CD4-positive, alpha-beta T cell treated with Interleukin-4 for 1 hour (primary cell): ENCODE measurements at places on chromosomes 16 and 17.
A peak's percentile ranks its signal among the peaks of the same experiment; 100 is the strongest.

DNA sequence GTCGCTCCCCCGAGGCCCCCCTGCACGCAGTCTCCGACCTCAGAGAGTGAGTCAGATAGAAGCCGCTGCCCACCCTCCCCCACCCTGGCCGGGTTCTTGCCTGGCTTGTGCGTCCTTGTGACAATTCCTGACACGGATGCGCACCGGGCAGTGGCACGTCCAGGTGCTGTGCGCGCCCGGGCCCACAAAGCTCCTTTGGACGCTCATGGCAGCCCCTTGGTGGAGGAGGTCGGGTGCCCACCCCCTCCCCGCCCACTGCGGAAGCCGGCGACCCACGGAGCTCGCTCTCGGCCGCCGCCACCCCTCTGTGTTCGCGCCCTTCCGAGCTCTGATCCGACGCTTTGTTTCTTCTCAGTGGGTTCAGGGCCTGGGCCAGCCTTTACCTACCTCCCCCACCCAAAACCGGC, 662 bp upstream of the TUBB3 start:
- no peak for DNase-seq

GRCh38 chr17:330993-331701, 21.5 kb downstream of the RPH3AL start:
- DNase-seq, result peak; percentile 33

DNA sequence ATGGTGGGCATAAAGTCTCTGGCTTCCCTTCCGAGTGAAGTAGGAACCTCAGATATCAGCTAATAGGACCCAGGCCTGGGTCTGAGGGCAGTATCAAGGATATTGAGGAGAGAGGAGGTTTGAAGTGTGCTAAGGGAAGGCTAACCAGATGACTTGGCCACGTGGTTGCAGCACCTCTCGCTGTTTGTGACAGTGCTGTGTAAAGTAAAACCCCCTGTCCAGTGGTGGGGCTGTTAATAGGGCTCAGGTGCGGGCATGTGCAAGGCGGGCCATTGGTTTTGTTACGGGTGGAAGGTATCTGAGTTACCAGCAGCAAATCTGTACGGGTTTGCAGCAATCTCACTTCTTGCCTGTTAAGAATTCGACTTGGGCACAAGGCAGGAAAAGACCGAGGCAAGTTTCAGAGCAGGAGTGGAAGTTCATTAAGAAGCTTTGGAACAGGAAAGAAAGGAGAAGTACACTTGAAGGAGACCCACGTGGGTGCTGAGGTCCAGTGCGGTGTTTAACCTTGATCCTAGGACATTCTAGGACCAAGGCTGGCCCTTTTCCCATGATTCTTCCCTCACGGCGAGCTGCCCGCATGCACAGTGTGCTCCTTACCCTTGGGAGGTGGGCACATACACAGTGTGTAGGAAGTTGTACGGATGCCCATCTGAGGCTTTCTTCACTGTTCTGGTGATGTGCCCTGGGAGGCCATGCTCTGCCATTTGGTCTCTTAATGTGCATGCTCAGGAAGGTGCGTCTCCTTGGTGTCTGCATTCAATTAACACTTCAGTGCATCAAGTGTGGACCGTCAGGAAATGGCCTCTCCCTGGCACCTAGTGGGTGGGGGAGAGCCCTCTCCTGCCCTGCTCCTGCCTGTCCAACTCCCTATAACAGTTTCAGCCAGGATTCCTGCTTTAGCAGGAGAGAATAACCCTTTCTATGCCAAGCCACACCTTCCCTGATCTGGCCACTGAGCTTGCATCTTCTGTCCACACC, 20.3 kb downstream of the SGF29 start:
- DNase-seq, result no peak

- no peak for DNase-seq
These were observed 45.3 kb downstream of the JPH3 start for GRCh38 chr16:87647431-87648185.

DNA sequence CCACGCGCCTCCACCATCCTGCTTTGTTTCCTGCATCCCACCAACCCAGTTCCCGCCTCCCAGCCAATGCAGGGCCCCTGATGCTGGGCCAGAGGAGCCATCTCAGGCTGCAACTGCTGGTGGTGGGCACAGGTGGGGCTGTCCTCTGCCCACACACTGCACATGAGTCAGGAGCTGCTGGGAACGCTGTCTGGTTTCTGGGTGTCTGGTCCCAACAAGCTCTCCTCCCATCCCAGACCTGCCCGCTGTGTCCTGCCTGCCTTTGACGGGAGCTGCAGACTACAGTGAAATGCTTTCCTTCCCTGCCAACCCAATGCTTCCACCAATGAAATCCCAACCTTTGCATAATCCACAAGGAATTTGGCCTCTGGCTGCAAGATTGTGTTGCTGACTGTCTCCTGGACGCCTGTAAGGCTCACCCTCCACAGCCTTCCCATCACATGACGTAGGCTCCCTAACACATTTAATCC, 98.9 kb downstream of the N4BP1 start:
- DNase-seq, result no peak

DNA sequence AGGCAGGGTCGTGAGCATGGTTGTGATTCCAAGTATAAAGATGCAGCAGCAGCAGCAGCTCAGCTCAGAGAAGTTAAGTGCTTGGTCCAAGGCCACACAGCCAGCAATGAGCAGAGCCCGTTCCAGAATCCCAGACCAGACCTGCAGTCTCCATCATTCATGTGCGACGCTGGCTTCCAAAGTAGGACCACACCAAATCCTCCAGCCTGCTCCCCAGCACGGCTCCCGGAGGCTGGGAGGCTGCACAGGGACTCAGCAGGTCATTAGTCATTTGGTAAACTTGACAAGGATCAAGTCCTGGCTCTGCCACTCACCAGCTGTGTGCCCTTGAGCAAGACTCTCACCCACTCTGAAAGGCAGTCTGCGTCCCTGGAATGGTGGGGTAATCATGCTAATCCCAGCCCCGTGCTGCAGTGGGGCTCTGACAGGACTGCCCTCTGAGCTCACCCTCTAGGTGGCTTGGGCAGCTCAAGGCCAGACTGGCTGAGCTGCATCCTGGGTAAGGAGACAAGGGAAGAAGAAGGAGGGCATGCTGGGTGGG, 95.1 kb upstream of the TMEM132E start:
- no peak for DNase-seq

DNA sequence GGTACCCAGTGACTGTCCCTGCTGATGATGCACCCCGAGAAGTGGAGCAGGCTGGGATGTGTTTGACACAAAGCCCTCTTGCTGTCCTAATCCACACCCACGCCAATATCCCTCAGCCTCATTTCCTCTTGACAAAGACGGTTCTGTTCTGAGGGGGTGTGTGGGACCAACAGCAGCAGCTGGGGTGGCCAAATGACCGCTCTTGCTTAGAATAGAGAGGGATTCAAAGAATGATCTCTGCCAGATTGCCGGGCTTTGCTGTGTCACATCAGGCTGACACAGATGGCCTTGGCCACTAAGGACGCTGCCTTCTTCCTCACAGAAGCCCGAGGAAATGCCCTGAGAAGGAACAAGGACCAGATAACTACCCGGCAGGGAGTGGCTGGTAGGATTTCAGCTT, 250.7 kb downstream of the NTN1 start:
- no peak for DNase-seq

GRCh38 chr16:4232541-4233386, 9.1 kb downstream of the SRL start:
- DNase-seq, result no peak

DNA sequence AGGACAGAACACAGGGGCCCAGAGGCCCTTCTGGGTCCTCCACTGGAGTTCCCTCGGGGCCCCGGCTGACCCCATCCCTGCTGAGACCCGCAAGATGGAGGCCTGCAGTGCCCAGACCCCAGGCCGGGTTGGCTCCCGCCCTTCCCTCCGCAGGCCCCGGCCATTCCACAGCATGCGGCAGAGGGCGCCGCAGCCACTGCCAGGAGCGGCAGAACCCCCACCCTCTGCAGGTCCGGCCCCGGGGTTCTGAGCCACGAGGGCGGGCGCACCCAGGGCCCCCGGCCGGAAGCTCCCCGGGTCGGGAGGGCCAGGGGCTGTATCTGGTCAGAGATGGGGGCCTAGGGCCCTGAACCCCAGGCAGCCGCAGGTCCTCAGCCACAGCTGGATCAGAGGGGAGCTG, 2.4 kb upstream of the PERCC1 start:
- peak; percentile 36 for DNase-seq

GRCh38 chr16:8866118-8866883, 2.5 kb downstream of the CARHSP1 start:
- no peak for DNase-seq

DNA sequence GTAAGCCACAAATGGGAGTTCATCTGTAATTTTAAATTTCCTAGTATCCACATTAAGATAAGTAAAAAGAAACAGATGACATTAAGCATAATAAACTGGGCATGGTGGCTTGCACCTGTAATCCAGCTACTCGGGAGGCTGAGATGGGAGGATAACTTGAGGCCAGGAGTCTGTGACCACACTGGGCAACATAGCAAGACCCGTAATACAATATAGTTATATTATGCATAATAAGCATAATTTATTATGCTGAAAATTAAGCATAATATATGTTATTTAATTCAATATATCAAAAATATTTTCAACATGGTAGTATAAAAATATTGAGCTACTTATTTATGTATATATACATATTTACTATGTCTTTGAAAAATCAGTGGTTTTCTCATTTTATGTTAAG, 48.2 kb downstream of the RNF135 start:
- no peak for DNase-seq

GRCh38 chr17:48571024-48571818, 6.9 kb downstream of the HOXB4 start:
- no peak for DNase-seq

DNA sequence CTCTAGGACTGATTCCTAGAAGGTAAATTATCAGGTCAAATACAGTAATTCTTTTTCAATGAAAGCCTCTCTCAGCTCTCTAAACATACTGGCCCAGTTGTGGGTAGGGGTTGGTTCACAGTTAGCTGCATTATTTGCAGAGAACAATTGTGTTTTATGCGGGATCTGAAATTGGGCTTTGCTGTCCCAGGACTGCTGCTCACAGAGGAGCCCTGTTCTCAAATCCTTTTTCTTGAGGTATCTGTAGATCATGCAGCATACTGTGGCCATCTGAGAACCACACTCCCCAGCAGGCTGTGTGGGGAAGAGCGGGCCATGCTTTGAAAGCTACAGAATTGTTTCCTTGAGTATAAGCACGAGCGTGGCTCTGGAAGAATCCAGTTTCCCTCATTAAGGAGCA, 17.5 kb downstream of the MTHFSD start:
- DNase-seq, result no peak

DNA sequence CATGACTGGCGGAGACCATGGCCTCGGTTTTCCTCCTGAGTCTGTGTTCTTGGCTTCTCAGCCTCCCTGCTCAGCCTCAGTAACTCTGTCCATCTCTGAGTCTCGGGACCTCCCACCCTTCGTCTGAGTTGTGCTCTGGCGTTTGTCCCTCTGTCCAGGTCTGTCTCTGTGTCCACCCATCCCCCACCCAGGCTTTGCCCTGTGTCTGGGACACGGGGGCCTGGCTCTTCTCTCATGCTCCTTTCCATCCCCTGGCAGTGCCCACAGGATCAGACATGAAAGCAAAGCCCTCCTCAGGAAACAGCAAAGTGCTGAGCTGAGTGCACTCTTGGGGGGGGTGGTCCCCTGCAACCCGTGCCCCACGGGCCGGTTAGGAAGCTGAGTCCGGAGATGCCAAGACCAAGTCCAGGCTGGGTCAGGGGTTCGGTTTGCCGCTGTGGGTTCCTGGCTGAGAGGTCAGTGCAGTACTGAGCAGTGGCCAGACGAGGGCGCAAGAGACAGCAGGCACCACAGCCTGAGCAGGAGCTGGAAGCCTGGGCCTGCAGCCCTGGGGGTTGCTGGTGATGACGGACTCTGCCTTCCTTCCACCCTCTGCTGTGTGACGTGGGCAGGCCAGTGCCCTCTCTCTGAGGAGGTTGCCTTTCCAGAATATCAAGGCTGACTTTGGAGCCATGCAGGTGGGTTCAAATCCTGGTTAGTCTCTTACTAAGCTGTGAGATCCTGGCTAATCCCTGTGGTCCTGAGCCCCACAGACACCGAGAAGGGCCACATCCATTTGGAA, 2.5 kb downstream of the P2RX1 start:
- DNase-seq, result peak; percentile 88

DNA sequence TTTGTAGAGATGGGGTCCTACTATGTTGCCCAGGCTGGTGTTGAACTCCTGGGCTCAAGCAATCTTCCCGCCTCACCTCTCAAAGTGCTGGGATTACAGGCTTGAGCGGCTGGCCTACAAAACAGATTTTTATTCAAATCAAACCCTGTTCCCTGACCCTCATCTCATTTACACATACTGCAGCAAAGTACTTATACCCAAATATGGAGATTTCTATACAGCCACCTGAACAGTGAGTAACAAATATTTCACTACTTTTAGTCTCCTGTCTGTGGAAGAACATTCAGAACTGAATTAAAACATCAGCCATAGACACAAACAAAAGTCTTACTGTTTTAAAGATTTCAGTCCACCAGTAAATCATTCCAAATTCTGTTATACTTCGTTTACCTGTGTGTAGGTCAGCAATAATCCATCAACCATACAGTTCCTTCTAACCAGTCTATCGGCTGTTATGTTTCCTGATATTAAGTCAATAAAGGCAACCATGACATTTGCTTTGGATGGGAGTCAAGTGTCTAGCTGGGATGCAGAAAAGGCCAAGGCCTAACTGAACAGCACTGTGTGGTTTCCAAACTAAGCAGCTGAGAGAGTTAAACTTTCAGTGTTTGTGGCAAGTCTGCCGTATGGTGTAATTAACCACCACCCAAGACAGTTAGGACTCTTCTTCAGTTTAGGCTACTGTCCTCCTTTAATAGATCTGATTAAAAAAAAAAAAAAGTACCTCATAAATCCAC, 22.3 kb downstream of the ERN1 start:
- no peak for DNase-seq

DNA sequence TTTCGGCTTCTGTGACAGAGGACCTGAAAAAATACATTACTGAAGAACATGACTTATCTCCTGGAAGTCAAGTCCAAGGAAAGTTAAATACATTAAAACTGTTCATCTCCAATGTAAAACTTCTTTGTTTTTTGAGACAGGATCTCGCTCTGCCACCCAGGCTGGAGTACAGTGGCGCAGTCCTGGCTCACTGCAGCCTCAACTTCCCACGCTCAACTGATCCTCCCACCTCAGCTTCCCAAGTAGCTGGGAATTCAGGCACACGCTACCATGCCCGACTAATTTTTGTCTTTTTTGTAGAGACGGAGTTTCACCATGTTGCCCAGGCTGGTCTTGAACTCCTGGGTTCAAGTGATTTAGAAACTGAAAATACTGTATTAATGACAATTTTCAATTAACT, 9.7 kb upstream of the TERB1 start:
- no peak for DNase-seq

- peak; percentile 65 for DNase-seq
These were observed at the start of gene ORAI3 for GRCh38 chr16:30948667-30949649. ORAI3 (plus strand) TSS chr16:30949068; CDS start chr16:30949290, 222 bp downstream.
